ENCODE measurements at places on chromosomes 6 and 20.

DNA sequence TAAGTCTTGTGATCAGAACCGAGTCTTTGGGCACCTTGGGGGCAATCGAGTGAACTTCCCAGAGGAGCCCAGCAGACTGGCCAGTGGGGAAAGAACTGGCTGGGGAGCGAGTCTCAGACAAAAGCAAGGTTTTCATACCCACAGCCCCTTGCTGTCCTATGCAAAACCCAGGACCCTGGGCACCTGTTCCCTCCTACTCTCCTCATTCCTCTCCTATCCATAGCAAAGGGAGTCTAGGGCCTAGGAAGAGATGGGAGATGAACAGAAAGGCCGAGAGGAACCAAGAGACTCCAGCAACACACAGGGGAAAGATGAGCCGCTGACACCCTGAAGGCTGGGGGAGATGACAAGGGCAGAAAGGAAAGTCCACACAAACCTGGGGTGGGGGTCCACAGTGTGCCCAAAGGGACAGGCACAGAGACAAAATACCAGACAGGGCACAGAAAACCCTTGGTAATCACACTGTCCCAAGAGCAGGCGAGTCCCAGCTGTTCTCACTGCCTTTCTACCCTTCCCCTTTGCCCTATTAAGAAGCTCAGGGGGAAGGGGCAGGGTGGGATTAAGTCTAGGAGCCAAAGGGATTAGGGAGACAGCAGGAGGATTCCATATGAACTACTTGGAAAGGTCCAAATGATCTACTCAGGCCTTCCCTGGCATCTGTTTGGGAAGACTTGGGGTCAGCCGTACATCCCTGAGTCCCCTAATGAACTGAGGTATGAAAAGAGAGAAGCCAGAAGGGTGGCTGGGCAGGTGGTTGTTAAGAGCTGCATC is 6.5 kb downstream of the PPP1R18 start:
- no peak for DNase-seq

GRCh38 chr20:3990716-3991115 is 24.6 kb downstream of the RNF24 start:
- DNase-seq: no peak

GRCh38 chr20:41655962-41656618 is 37.9 kb upstream of the CHD6 start:
- no peak for DNase-seq

DNA sequence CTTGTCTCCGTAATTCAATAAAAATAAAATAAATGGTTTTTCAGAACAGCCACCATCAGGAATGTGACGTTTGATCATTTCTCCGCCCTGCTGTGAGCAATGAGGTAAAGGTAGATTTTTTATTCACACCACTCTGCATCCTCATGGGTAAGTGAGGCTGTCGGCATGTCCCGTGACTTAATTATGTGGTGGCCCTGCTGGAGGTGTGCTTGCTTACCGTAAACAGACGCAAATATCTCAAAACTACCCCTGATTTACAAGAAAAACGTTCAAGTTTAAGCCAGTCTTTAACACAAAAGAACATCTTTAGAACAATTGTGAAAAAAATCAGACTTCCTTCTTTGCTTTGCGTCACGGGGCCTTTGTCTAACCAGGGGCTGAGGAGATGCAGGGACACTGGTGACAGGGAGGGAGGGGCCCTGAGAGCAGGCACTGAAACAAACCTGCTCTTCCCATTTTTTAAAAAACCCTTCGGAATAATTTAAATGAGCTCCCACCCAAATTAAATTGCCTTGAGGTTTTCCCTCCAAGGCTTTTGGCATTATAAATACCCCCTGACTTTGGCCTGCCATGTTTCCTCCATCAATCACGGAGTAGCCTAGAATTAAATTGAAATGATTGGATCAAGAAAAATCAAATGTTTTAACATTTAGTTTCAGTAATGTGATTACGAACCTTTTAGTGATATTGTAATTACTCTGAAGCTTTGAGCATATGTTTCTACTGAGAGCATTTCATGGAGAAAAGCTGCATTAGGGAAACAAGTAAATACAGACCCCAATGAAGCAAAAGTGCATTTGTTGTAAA is 13.4 kb downstream of the PRKN start:
- no peak for DNase-seq

DNA sequence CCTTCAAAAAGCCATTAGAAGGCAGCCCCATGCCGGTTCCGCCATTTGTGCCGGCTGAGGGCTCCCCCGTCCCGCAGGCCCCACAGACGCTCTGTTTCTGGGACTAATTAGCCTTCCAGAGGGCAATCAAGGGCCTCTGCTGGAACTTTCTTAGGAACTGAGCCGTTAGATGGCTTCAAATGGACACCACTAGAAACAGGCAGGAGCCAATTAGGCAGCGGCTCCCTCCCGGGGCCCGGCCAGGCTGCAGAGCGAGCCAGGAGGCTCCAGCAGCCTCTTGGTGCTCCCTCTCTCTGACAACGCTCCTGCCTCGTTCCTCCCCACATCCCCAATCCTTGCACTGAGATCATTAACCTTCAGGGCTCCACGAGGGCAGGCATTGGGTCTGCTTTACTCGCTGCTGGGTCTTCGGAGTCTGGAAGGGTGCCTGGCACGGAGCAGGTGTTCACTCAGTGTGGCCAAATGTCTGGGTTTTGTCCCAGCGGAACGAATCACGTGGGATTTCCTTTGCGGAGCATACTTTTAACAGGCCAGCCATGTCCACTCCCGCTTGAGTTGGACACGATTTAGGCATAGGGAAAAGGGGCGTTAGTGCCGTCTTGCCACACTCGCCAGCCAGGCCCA is 98.3 kb downstream of the TMEM242 start:
- peak; percentile 25 for DNase-seq

- no peak for DNase-seq
Observed at GRCh38 chr6:492816-493414, 101.4 kb downstream of the IRF4 start.

GRCh38 chr6:114342826-114343781 is at the start of gene HS3ST5:
TSS of gene HS3ST5 (minus strand) at chr6:114343023. CDS start at chr6:114062845, 280,178 bp downstream.
- peak; percentile 95 for DNase-seq

DNA sequence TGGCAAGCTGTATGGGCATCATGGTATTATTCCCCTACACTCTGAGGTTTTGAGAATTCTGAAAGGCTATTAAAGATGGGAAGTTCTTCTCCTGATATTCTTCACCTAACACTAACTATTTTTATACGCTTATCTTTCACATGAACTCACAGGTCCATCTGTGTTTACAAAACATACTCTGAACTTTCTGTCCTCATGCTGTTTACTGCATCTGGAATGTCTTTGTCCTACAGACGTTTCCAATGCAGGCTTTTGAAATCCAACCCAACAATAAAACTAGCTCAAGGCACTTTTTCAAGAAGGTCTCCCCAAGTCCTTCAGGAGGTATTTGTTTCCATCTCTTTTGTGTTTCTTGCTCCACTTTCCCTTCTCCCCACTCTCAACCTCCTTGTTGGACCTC is 60.5 kb upstream of the MLIP start:
- peak; percentile 7 for DNase-seq

DNA sequence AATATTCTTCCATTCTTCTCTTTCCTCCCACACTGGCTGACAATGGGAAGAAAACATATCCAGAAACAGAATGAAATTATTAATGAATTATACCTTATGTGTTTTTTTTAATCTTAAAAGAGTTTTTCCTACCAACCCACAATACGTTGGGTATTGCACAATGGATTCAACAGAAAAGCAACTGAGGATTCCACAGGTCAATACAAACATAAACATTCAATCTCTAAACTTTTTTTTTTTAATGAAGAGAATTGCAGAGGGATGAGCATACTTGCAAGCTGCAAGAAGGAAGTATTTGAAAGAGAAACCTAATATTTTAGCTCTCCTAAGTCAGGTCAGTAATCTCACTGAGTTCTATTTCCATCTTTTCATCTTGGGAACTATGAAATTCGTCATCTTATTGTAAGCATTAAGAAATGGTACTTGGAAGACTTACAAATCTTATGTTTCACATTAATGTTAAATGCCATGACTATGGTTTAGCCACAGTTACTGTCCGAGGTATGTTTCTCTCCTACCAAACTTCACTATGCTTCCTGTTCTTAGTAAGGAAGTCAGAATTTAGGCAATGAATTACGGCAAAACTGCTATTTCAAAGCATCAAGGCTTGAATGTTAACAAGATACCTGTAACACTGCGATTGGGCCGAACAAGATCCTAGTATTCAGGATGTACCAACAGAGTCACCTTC is 100.8 kb downstream of the HIVEP2 start:
- no peak for DNase-seq

- no peak for DNase-seq
Observed at GRCh38 chr20:22563062-22563965, 21.1 kb downstream of the FOXA2 start.

DNA sequence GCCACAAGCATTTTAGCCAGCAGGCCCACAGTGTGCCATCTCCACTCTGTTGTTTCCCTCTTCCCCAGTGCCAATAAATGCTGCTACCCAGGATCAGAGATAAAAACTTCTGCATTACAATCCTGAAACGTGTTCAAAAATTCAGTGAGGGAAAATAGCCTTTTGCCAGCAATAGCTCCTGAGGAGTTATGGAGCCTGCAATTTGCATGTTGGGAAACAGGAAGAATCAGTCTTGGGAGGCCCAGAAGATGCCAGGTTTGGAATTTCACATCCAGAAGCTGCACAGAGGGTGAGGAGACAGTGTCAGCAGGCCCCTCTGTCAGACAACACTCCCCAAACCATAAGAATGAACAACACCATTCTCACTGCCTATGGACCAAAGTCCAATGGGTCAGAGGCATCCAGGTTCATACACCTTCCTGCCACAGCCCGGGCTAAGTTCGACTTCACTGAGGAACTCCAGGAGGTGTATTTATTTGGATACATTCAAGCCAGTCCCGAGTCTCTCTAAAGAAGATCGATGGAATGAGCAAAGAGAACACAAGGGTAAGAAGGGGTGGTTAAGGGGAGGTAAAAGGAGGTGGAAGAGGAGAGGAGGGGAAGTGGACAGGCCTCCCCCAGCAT is 20.8 kb downstream of the RRBP1 start:
- DNase-seq: no peak

DNA sequence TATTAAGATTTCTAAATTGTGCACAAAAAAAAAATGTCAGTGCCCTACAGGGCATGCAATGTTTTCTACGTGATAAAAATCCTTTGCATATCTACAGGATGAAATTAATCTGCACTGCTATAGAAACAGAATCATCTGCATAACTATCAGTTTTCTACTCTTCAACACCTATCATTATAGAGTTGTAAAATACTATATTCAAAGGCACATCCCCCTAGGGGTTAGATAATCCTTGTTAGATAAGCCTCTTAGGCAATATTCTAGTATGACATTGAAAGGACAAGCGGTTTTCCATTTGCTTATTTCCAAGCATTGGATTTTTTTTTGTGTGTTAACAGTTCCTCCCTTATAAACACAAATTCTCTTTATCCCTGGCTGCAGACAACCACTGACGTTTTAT is 98.7 kb upstream of the LAMA2 start:
- DNase-seq: no peak

- DNase-seq: no peak
Observed at GRCh38 chr6:112304680-112305079, 42.5 kb upstream of the RFPL4B start.

DNA sequence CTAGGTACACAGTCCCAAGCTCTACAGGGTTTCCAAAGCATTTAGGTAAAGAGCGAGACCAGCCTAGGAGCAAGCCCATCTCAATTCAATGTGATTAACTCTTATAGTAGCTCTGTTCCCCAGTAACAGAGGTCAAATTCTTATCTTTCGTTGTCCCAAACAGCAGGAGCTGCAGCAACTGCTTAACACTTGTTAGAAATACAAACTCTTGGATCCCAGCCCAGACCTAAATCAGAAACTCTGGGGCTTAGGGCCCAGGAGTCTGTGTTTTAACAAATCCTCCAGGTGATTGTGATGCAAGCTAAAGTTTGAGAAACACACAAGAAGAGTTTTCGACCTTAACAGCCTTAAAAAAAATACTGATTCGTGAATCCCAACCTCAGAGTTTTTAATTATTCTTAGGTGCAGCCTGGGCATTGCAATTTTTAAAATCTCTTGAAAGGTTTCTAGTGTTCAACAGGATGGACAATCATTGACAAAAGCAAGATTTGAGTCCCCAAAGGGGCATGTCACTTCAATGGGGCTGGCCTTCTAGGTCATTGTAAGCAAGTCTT is 127.4 kb upstream of the HCRTR2 start:
- no peak for DNase-seq

DNA sequence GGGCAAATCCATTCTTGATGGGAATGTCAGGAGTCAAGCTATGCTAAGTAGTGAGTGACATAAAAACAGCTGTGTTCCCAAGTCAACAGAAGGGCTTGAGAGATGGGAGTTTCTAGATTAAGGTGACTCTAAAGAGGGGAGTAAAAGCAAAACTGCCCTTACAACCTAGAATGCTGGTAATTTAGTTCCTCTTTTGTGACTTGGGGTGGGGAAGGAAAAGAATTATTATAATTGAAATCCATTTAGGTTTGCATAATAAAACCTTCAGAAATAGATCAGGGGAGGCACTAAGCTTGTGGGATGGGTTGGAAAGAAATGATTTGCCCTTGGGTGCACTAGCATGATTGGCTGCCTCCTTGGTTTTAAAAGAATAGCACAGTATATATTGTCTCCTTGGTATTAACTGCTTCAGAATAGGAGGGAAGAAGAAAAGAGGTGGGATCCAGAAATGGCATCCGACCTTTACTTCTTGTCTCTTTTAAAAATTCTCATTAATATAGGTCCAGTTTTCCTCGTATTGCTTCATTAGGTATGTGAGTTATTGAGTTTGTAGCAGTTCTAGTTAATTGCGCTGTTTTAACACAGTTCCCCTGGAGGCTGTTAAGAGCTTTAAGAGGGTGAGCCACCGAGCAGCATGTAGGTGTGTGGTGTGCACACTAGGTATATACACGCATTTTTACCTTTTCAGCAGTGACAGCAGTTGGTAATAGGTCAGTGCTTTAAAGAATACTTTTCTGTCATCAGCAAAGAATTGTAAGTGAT is 95.3 kb upstream of the VSTM2L start:
- no peak for DNase-seq

DNA sequence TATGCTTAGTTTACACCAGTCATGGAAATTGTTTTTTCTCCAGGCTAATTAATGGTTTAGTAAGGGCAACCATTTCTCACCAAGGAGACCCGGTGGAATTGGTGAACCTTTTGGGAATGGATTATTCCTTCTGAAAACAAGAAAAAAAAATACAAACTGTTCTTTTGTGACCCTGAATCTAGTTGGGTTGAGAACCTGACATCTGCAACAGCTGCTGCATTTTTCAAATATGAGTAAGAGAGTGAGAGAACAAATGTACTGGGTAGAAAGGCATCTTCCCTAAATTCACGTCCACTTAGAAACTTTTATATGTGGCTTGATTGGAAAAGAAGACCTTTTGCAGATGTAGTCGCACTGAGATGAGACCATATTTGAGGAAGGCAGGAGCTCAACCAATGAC is 553.4 kb upstream of the EPHA7 start:
- DNase-seq: no peak

GRCh38 chr6:162688751-162689345 is 38.7 kb downstream of the PRKN start:
- no peak for DNase-seq

DNA sequence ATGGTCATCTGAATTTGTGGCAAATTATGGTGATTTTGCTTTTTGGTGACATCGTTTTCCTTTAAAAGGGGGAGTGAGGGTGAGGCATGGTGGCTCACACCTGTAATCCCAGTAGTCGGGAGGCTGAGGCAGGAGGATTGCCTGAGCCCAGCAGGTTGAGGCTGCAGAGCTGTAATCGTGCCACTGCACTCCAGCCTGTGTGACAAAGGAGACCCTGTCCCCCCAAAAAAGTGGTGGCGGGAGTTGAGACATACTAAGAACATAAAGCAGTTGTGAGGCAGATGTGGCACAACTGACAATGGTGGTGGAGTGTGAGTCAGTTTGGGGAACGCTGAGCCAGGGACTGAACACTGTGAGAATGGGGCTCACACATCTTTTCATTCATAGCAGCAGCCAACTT is 45.5 kb downstream of the ADNP start:
- no peak for DNase-seq
